H7 (cell line): ENCODE measurements at places on chromosomes 5 and 9. TPM values are rescaled to one million over a fixed set of nuclear protein-coding genes. Genes with fewer than 3 reads are reported as not detected.

The PCDHA7 gene
- total RNA-seq: 0.28 and 0.37 TPM in 2 replicates

- no peak for DNase-seq
Observed at GRCh38 chr9:78664370-78664769, 367.4 kb downstream of the PSAT1 start.

DNA sequence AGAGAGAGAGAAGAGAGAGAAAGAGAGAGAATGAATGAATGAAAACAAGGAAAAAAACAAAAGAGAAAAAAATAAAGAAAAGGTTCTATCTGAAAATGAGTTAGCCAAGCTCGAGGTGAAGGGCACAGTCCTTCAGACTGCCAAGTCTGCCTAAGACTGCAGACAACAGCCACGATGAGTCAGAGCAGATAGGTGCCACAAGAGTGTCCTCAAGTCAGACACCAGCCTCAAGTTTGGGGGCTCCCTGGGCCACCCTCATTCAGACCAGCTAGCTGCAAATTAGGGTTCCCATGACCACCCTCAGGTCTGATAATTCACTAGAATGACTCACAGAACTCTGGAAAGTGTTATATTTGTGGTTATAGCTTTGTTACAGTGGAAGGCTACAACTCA, 13.9 kb upstream of the HABP4 start:
- DNase-seq: no peak

DNA sequence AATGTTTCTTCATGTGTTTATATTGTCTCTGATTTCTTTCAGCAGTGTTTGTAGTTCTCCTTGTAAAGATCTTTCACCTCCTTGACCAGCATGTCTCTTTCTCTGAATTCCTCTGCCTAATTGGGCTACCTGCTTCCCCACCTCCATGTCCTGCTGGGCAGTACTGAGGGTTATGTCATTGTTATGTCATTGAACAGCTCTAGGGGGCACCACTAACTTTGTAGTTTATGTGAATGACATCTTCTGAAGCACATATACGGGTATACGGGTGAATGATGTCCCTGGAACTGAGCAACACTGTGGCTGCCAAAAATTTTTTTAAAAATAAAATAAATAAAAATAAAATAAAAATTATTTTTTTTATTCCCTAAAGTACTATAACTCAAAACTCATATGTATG, 16.9 kb upstream of the SNCAIP start:
- peak; percentile 16 for DNase-seq

The PURA gene
- total RNA-seq: 5.9 and 7.2 TPM in 2 replicates

DNA sequence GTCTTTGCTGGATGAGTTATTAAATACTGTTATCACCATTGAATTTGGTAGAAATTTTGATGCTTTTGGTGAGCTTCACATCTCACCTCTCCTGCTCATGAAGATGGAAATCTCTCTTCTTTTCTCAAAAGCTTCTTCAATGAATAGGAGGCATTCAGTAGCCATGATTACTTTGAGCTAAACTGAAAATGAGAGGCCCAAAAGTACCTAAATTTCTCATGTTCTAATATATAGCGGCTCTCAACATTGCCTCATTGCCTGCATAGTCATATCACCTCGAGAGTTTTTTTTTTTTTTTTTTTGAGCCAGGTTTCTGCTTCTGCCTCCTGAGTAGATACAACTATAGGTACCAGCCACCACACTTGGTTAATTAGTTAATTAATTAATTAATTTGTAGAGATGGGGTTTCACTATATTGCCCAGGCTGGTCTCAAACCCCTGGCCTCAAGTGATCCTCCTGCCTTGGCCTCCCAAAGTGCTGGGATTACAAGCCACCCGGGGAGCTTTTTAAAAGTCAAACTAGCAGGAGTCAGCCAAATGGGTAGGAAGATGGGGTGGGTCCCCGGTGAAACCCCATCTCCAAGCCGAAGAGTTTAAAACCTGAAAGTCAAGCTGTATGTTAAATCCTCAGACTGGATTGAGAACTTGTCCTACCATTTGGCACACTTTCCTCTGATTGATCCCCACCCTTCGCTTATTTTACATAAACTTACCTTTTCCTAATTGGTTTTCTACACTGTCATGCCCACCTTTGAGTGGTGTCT, 169.0 kb downstream of the DOCK2 start:
- no peak for DNase-seq

The CER1 gene
- 197 and 1,033 TPM in 2 replicates for total RNA-seq

GRCh38 chr9:35237311-35237710, 75.5 kb downstream of the UNC13B start:
- DNase-seq: no peak

GRCh38 chr5:78405829-78406750, 45.7 kb downstream of the SCAMP1 start:
- DNase-seq: no peak

GRCh38 chr5:10800852-10801251, 39.8 kb upstream of the DAP start:
- no peak for DNase-seq

DNA sequence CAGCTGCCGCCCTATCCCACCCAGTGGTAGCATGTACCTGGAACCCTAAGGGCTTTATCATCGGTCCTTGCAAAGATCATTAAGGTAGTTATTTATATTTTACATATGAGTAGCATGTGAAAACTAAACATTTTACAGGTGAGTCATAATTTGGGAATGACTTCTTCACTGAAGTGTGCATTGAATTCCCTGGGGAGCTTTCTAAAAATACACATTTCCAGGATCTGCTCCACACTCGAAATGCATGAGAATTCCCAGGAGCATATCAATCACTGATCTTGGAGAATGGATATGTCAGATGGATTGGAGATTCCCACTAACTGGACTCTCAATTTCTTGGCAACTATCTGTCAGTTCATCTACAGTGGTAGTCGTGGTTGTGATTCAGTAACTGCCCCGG, 717.5 kb downstream of the IRX1 start:
- DNase-seq: no peak

DNA sequence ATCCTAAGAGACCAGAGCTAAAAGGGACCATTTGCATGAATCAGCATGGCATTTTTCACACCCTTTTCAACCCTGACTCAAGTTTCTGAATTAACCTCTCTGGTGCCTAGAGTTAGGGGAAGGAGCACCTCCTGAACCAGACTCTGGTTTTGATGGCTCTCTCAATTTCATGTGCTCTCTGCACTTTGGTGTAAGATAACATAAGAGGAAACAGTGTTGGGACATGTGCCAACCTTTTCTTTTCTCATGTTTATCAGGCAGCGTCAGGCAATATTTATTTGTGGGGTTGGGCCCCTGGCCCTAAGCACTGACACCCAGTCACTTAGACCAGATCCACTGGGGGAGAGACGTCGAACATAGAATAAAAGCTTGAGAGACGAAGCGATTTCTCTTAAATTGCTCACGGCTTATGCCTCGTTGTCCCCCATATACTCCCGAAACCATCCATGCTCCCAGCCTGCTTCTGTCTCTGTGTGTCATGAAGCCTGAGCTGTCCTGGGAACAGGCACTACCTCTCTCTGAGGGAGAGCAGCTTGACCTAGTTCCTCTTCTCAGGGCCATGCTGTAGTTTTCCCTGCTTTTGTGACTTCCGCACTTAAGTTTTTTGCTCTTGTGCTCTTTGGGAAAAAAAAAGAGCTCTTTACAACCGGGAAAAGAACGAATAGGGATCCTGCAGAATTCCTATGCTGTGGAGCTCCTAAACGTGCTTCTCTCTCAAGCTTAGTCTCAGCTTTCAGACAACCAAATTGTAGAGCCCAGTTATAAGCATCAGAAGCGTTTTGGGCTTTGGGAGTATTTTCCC, 195.7 kb downstream of the NR3C1 start:
- no peak for DNase-seq

- no peak for DNase-seq
Observed at GRCh38 chr5:16505140-16505891, 39.7 kb upstream of the ZNF622 start.

GRCh38 chr5:146369691-146370090, 31.1 kb downstream of the POU4F3 start:
- no peak for DNase-seq

DNA sequence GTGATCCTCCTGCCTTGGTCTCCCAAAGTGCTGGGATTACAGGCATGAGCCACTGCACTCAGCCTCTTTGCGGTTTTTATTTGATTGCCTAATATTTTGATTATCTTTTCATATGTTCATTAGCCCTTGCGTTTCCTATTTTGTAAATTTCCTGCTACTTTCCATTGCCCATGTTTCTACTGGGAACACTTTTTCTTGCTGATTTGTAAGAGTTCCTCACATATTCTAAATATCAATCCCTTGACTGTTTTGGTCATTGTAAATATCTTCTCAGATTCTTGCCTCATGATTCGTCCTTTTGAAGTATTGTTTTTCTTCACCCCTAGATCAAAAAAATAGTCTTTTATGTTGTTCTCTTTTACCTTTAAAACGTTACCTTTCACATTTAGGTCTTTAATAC, 37.9 kb upstream of the TTC1 start:
- DNase-seq: no peak

DNA sequence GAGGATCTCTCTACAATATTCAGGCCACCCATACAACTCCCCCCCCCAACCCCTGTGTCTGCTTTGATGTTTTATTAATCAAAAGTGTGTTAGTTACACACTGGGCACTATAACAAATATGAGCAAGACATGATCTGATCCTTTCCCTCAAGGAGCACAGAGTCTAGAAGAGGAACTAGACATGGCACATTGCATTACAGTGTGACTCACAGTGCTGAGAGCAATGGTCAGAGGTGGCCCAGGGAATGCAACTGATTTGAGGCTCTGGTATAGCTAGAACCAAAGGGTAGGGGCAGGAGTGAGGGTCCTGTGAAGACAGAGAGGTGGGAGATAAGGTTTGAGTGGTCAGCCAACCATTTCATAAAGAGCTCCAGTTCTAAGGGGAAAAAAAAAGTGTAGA, 539.2 kb downstream of the ACTL7B start:
- no peak for DNase-seq

- DNase-seq: no peak
Observed at GRCh38 chr9:130478736-130479575, 34.2 kb downstream of the ASS1 start.

- no peak for DNase-seq
Observed at GRCh38 chr9:113509463-113509862, 45.9 kb downstream of the RGS3 start.

GRCh38 chr5:128669803-128670202, 131.8 kb upstream of the FBN2 start:
- DNase-seq: no peak

DNA sequence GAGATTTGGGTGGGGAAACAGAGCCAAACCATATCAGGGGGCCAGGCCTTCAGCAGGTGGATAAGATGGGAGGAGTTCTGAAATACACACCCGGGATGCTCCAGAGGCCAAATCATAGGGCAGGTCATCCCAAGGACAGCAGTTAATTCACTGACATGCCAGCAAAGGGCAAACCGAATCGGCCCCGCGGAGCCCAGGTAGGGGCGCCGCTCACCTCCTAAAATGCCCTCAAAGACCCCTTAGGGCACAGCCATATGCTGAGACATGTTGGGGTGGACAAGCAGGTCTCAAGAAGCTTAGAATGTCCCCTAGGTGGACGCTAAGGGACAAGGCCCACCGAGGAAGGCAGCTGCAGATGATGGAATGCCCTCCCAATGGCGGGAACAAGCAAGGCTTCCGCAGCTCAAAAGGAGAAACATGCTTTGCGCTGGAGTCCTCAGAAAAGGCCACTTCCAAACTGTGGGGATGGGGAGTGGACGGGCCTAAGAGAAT, 144.9 kb downstream of the ERCC6L2 start:
- DNase-seq: peak; percentile 48

DNA sequence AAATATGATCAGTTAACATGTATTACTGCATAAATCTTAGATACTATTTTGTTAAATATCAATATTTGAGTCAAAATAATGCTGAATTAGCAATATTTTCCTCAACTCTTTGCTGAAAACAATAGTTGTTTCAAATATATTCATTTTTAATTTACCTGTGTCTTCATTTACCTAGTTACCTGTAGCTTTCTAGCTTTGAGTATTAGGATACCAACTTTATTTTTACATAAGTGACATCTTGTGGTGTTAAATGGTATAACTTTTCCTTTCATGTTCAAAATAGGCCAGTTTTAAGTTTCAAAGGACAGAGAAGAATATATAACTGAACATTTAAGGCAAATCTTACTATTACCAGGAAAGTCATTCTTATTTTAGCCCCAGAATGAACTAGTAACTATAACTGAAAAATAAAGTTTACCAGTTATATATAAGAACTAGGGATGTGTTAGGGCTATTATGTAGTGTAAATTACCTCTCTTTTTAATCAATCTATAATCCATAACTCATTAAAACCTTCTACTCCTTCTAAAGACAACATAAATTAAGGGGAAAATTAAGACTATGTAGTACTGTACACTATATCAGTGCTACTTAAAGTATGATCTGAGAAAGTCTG, 25.3 kb downstream of the AP3B1 start:
- DNase-seq: no peak

The ANKRD18A gene
- total RNA-seq: 0.35 and 1.2 TPM in 2 replicates

DNA sequence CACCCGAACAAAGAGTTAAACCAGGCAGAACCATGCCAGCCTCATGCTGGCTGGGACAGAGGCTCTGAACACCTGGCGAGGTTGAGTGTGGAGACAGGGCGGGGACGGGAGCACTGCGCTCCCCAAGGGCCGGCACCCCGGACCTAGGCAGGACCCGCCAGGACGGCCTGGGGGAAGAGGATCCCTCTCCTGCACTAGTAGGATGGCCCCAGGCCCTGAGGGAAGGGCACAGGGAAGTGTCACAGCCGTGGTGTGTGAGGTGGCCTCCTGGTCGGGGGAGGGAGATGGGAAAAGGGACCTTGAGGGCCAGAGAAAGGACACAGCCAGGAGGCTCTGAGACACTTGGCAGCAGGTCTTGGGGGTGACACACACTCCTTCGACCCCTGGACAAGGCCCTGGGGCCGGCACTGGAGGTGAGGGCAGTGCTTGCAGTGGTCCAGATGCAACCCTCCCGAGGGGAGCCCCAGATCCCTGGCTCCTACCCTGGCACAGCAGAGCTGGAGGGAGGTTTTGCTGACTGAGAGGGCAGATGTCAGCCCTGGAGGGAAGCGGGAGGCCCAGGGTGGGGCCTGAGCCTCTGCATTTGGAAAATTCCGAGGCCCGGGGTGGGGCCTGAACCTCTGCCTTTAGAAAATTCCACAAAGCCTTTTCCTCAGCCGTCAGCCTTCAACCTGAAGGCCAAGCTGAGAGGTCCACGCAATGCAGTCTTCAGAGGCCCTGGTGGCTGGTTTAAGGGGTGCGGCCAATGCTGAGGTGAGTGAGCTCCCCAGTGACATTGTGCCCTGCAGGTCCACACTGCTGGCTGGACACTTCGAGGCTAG, 24.8 kb upstream of the TERT start:
- no peak for DNase-seq
